ENCODE measurements at places on chromosomes 7 and 10.
A peak's percentile ranks its signal among the peaks of the same experiment; 100 is the strongest.

GRCh38 chr10:100072514-100072913, 9.2 kb downstream of the CPN1 start:
- no peak for DNase-seq

DNA sequence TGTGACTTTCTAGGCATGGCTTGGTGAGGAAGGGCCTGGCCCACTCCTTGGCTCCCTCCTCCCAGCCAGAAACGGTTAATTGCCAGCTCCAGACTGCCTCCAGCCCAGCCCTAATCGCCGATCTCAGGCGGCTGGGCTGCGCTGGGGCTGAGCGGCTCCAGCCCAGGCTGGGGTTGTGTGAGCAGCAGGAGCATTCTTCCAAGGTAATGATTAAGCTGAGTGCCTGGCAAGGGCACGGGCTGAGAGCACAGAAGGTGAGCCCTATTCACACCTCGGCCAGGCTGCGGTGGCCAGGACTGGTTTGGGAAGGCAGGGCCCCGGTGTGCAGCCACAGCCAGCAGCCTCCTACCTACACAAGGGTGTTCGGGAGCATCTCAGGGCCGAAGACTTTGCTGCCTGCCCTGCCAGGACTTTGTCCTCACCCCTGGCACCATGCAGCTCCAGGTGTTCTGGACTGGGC, at the start of gene TMEM72:
TMEM72 (plus strand) TSS at position 257 of the 460 bp plus-strand sequence; CDS start at position 433, 176 bp downstream.
- peak; percentile 26 for DNase-seq

- no peak for DNase-seq
Measured at GRCh38 chr7:38548605-38549004, 82.6 kb downstream of the AMPH start.

DNA sequence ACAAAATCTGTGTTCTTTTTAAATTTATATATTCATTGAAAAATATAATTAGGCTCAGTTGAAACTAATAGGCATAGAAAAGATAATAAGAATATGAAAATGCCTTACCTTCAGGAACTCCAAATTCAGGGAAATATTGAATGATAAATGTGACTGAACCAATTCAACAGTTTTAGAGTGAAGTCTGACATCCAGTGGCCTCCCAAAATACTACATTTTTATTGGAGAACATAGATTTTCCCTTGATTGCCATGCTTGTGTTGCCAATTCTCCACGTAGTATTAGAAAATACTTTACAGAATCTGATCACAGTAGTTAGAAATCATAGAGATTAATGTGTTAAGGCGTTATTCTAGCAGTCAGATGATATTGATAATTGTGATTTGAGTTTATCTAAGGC, 1246.7 kb downstream of the GATA3 start:
- DNase-seq = no peak

DNA sequence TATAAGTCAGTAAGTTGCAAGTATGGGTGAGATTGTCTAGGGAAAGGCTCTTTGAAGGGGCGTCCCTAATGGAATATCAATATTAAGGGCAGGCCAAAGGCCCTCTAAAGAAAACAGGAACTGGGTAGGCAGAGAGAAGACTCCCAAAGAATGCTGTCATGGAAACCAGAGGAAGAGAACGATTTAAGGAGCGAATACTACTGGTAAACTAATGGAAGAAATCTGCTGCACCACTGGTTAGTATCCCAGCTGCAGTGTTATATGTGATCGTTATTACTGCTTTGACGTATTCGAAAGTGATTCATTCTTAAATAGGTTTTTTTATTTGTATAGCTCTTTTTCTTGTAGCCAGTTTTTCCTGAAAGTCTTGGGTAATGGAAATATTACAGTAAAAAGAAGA, 1.3 kb downstream of the CASP2 start:
- DNase-seq = no peak

DNA sequence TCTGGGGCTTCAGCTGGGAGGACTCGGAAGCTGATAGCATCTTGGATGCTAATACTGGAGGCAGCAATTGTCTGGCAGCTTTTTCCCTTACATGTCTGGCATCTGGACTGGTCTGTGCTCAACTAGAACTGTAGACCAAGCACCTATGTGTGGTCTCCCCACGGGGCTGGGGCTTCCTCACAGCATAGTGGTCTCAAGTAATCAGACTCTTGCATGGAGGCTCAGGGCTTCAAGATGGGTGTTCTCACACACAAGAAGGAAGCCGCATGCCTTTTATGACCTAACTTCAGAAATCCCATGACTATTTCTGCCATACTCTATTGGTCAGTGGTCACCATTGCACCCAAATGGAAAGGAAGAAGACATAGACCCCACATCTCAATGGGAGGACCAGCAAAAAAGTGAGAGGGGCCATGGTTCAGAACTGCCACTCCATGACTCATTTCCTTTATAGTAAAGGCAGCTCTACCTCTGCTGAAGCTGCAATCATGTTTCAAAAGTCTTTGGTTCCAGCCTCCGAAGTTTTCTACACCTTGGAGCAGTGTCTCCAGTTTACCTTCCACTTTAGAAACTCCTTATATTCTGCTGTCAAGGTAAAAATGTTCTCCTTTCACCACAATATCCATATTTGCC, 14.7 kb downstream of the AOC1 start:
- DNase-seq = no peak

- no peak for DNase-seq
Measured at GRCh38 chr10:33103863-33104379, 145.9 kb upstream of the ITGB1 start.

DNA sequence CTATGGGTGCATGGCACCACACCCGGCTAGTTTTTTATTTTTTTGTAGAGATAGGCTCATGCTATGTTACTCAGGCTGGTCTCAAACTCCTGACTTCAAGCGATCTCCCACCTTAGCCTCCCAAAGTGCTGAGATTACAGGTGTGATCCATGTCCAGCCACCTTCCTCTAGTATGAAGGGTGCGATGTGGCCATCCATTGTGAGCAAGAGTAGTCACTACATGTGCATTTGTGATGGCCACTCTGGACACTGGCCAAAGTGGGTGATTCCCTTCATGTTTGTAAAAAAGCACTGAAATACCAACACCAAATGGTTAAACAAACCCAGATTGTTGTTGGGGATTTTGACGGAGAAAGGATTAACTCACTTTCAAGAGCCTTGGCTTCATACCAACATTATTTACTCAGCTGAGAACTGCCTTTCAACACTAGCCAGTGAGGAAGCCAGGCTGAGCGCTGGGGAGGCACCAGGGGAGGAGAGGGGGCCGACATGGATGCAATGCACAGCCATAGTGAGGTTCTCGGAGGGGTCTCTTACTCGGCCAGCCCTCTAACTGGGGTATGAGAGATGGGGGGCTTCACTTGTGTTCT, 198.1 kb upstream of the LYZL2 start:
- DNase-seq = no peak

GRCh38 chr7:113752689-113753088, 166.1 kb downstream of the PPP1R3A start:
- no peak for DNase-seq

DNA sequence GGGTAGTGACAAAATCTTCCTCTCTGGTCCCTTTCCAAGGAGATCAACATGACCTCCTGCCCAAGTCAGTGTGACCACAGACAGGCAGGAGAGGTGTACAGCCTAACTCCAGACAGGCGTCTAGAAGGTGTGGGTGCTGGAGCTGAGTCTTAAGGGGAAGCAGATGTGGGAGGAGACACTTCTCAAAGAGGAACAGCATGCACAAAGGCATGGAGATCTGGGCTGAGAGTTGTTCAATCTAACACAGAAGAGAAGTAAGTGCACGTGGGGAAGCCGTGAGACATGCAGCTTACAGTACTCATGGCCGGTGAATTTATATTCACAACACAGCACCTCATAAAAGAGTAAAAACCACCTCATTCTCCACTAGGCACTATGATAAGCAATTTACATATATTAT, 23.8 kb upstream of the GSDME start:
- DNase-seq = no peak

- no peak for DNase-seq
Measured at GRCh38 chr7:158539711-158540146, 47.9 kb downstream of the PTPRN2 start.

DNA sequence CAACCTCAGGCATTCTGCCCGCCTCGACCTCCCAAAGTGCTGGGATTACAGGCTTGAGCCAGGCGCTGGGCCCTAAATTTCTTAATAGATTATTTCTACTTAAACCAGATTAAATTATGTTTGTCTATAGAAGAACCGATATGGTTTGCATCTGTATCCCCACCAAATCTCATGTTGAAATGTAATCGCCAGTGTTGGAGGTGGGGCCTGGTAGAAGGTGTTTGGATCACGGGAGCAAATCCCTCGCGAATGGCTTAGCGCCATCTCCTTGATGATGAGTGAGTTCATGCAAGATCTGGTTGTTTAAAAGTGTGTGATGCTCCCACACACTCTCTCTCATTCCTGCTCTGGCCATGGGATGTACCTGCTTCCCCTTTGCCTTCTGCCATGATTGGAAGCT, 109.3 kb upstream of the NANOS1 start:
- no peak for DNase-seq

GRCh38 chr10:114042895-114043531, 653 bp upstream of the ADRB1 start:
- no peak for DNase-seq

DNA sequence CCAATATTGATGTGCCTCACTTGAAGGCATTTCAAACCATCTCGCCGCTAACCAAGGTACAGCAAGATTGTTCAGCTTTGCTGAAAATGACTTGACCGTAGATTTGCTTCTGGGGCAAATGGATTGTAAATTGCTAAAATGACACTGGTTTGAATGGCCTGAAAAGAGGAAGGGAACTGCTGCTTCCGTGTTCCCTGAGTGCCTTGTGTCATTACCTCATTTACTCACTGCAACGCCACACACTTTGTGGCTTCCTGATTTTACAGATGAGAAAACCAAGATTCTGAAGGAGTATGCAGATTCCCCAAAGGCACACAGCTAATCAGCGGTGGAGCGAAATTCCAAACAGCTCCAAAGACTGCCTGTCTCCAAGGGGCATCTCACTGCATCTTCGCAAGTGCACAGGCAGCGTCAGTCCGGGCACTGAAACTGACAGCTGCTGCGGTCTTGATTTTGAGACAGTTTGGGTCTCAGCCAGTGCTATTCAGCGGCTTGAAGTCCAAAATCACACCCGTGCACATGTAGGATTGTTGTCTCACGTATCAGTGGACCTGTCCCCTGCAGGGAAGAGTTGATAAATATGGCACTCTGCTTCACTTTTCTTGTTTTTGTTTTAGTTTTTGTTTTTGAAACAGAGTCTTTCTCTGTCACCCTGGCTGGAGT, 290.9 kb downstream of the DPP6 start:
- DNase-seq = no peak

DNA sequence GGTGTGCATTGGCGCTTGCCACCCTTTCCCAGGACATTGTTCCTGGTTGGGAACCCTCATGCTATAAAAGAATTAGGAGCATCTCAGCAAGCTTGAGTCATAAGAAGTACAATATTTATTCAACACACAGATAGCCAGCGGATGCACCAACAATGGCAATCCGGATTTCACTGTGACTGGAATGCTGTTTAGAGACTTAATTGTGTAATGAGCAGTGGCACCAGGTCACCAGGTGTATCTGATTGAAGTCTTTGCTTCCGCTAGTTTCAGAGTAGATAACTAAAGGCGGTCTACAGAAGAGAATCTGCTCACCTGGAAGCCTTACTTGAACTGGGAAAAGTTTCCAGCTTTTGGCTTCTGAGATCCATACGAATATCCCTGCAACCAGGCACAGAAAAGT, 772.3 kb upstream of the GHITM start:
- no peak for DNase-seq
